GM04503 (cell line): ENCODE measurements at places on chromosomes 4 and X.

DNA sequence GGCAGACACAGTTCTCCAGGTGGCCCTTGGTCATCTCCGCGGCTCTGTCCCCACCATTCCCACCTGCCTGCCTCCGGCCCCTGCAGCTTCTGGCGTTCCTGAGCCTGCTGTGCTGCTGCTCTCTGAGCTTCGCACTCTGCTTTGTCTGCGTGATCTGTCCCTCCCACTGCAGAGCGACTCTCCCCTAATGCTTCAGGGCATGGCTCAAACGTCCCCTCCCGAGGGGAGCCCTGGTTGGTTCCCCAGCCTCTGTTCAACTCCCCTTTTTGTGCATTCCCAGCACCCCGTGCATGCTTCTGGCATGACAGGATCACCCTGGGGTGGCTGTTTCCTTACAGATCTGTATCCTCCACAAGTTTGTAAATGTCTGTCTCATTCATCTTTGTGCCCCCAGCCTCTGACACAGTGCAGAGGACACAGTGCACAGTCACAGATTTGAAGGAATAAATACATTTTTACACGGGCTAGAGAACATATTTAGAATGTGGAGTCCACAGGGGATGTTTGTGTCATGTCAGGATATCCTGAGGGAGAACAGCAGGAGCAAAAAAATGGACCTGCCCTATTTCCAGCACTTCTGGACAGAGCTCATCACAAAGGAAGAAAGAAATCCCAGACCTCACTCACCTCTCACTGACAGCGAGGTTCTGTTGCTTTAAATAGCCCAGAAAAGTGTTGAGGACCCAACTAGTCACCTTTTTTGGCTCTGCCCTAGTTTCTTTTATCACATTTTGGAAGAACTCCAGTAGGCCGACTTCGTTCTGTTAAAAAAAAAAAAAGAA is 72.6 kb downstream of the GATB start:
- DNase-seq, result no peak

GRCh38 chrX:17655211-17656034 is 81.9 kb upstream of the SCML1 start:
- DNase-seq, result no peak

DNA sequence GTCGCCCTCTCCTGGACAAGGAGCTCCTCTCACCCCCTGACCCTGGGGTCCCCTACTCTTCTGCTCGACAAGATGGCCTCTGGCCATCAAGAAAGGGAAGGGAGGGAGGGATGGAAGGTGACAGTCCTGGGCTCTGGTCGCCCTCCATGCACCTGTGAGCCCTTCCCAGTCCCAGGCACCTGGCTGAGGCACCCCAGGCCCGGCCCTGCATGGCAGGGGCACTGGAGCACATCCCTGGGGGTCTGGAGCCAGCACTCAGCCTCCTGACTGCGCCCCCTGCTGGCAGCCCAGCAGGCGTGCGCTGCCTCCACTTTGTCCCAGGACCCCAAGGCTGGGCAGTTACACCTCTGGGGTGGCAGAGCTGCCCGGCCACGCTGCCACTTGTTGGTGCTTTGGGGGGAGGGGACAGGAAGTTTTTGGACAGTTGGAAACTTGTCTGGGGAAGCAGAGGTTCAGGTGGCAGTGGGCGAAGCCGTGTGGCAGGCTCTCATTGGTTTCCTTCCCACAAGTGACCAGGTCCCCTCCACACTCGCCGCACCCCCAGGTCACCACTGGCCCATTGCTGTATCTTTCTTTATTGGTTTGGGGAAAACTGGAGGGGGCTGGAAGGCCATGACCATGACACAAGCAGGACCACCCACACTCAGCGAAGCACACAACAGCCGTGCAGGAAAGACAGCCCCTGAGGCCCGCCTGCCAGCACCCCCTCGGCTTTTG is 4.3 kb downstream of the PNCK start:
- DNase-seq, result no peak

- no peak for DNase-seq
These were observed 166.8 kb downstream of the STIM2 start for GRCh38 chr4:27027428-27027827.

DNA sequence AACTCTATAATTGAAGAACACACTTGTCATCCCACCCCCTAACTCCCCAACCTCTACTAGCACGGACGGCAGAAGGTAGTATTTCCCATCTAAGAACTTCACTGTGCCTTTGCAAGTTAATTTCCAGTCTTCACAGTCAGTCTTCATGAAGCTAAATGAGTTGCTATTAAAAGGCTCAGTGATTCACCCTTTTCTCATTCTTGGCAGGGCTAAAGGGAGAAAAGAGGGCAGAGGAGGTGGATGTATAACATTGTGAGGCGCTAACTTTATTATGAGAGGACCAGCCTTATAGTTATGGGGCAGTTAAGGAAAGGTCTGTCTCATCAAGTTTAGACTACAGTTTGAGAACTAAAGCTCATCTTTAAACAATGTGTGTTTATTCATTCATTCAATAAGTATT is 161.0 kb upstream of the S100G start:
- DNase-seq, result no peak

DNA sequence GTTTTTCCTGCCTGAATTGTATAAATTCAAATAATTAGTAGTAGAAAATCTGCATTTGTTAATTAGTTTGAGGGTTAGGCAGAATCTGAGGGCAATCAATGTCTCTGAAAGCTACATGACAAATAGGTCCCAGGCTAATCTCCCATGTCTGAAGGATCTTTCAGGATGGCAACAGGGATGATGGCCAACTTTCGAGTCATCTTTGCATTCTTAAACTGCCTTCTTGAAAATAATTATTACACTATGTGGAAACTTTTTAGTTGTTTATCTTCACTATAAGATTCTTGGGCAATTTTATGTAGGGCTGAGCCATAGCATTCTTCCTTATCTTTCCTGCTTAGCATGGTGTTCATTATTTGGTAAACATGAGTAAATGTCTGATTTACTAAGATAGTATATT is 490.3 kb upstream of the EPHA5 start:
- no peak for DNase-seq

- no peak for DNase-seq
These were observed 75.7 kb upstream of the PAK3 start for GRCh38 chrX:111020283-111020682.

- DNase-seq, result no peak
These were observed 525 bp upstream of the CISD2 start for GRCh38 chr4:102868153-102868780.

GRCh38 chr4:77795326-77795725 is 23.8 kb downstream of the CNOT6L start:
- DNase-seq, result no peak

DNA sequence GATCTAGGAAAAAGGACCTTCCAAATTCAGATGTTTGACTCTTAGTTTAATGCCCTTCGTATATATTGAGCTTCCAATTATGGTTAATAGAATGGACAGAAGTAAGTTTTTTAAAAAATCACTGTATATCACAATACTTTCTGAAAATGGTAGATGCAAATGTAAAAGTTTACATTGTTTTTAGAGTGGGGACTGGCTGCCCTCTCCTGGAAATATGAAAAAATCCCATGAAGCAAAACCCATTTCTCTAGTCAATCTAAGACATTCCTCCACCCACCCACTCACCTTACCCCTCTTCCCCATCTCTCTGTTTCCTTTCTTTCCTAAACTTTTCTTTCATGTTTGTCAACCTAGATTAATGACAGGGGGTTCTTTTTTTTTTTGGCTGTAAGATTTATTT is 134.5 kb downstream of the ARHGAP6 start:
- DNase-seq, result no peak

DNA sequence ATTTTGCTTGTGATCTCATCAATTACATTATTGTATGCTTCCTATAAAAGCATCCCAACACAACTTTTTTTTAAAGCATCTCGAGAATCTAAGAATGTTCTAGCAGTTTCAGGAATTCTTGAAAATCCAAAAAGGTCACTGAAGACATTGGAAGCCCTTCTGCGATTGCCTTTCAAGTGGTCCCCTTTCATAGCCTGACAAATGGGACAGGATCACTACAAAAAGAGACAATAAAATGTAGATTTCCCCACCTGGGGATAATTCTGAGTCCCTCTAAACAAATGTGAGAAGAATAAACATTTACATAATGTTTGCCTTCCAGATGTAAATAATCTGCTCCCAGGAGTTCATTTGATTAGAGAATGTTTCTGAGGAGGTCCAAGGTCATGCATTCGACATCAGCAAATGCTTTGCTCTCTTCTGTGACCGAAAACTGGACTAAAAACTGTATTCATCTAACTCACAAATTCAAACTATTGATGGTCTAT is 116.0 kb downstream of the COL25A1 start:
- no peak for DNase-seq

DNA sequence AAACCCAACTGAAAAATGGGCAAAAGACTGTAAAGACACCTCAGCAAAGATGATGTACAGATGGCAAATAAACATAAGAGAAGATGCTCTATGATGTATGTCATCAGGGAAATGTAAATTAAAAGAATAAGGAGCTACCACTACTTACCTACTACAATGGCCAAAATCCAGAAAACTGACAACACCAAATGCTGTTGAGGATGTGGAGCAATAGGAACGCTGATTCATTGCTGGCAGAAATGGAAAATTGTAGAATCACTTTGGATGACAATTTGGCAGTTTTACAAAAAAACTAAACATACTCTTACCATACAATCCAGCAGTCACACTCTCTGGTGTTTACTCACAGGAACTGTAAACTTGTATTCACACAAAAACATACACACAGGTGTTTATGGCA is 222.3 kb upstream of the LDB2 start:
- no peak for DNase-seq
